Activated naive CD4-positive, alpha-beta T cell treated with Interleukin-2 at 50 U/mL for 16 hours (primary cell): ENCODE measurements at places on chromosomes 4 and X.
A peak's percentile ranks its signal among the peaks of the same experiment; 100 is the strongest.

GRCh38 chr4:47315346-47315745 lies 148.2 kb downstream of the COMMD8 start:
- DNase-seq = no peak

DNA sequence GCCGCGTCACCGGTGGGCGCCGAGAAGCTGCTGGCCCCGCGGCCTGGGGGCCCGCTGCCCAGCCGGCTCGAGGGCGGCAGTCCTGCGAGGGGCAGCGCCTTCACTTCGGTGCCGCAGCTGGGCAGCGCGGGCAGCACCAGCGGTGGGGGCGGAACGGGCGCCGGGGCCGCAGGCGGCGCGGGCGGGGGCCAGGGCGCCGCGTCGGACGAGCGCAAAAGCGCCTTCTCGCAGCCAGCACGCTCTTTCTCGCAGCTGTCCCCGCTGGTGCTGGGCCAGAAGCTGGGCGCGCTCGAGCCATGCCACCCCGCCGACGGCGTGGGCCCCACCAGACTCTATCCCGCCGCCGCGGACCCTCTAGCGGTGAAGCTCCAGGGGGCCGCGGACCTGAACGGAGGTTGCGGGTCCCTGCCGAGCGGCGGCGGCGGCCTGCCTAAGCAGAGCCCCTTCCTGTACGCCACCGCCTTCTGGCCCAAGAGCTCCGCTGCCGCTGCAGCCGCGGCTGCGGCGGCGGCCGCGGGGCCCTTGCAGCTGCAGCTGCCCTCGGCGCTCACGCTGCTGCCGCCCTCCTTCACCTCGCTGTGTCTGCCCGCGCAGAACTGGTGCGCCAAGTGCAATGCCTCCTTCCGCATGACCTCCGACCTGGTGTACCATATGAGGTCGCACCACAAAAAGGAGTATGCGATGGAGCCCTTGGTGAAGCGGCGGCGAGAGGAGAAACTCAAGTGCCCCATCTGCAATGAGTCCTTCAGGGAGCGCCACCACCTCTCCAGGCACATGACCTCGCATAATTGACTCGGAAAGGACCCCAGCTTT lies 5.6 kb downstream of the PRDM8 start:
- peak; percentile 62 for DNase-seq

GRCh38 chr4:146183209-146183608 lies 7.7 kb downstream of the LSM6 start:
- DNase-seq = no peak

DNA sequence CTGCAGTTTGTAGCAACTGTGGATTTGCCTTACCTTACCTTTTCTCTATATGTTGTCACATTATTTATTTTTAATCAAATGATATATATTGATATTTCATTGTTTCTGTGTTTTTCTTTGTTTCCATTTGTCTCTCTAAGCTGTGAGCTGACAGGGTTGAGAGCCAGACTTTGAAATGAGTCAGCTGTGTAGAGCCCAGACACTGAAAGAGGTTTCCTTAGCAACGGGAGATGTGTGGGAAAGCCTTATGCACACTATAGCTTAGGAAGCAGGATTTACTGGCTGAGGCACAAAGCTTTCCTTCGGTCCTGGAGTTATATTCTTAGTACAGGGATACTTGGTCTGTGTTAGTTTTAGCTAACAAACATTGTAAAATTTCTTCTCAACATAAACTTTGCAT lies 192.2 kb downstream of the FGF13 start:
- no peak for DNase-seq

- DNase-seq = no peak
Observed at GRCh38 chrX:153569475-153569874, 29.5 kb downstream of the CCNQ start.

- no peak for DNase-seq
Observed at GRCh38 chr4:2833671-2834000, 10.0 kb upstream of the ADD1 start.

DNA sequence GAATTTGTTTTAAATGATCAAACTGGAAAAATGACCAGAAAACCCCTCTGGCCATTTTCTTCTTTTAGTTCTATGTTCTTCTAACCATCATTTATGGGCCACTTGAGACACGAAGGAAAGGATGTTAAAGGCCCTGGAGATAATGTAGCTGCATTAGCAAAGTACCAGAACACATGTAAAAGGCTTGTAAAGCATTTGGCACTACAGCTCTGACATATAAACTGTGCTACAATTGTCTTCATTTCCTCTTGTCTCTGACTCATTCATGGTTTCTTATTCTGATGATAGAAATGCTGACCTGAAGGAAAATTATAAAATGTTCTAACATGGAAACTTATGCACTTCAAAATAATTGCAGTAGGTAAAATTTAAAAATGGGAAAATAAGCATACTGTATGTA lies 388.7 kb downstream of the FAT4 start:
- DNase-seq = no peak

DNA sequence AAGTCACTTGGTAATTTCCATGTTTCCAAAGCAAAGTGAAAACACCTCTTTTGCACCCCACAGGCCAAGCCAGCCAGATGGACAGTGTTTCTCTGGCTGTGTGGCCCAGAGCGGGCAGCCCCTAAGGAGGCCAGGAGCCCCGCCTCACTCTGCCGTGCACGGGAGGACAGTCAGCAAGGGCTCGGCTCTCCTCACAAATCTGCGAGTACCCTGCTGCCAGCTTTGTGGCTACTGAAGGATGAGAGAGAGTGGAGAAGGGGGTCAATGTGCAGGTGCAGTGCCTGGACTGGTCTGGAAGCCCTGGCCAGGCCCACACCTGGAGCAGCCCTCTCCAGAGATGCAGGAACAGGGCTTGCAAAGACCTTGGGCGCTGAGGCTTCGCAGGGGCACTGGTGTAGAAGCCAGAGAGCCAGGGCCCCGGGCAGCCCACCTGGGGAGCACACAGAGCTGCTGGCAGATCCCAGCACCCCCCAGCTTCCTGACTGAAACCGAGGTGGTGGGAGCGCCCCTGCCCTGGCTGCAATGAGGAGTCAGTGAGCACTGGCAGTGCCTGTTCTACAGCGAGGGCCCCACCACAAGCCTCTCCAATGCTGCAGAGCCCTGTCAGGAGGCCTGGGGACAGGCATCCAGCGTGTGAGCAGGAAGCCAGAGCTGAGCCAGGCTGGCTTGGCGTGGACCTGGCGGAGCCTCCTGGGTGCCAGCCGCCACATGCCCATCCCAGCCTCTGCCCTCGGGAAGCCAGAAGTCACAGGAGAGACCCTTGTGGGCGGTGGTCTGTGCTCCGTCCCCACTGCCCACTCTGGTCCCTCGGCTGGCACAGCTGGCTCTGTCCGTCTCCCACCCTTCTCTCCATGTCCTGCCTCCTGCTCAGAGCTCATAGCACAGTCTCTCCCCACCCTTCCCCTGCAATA lies 3.9 kb downstream of the SPON2 start:
- DNase-seq = no peak

DNA sequence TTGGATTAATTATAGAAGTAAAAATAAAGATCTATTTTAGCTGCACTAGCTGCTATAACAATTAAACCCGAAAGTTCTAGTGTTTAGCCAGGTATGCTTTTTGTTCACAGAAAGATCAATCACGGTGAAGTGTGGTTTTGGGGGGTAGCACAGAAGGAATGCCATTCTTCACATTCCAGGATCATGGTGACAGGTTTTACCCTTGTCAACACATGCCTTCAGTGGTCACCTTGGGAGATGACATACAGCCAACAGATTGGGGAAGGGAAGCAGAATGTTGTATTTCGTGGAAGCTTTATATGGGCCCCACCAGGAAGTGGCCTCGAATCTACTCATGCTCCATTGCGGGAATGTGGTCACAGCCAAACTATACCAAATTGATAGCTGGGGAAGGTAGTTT lies 753.6 kb downstream of the RAPGEF2 start:
- no peak for DNase-seq
